ENCODE measurements at places on chromosomes 7 and 10. TPM values are rescaled to one million over a fixed set of nuclear protein-coding genes. Genes with fewer than 3 reads are reported as not detected.

TUBAL3 gene
- not detected for total RNA-seq

DGKI gene
- 7.6 TPM for total RNA-seq

GPR85 gene
- 6.1 TPM for total RNA-seq

HSPA12A gene
- total RNA-seq, result 12.3 TPM

HOXA2 gene
- 3.0 TPM for total RNA-seq

CALHM1 gene
- not detected for total RNA-seq

TSPAN12 gene
- 44.6 TPM for total RNA-seq

TUBB8 gene
- 0.55 TPM for total RNA-seq

LRRD1 gene
- under 0.01 TPM for total RNA-seq

SPDYE8 gene
- not detected for total RNA-seq

TMEM196 gene
- total RNA-seq, result not detected

NUB1 gene
- total RNA-seq, result 73.8 TPM

MOSPD3 gene
- total RNA-seq, result 8.0 TPM

C10orf143 gene
- 2.7 TPM for total RNA-seq

GATA3 gene
- not detected for total RNA-seq

VSTM4 gene
- total RNA-seq, result 9.5 TPM

All from sigmoid colon (tissue), 7 donors.